ENCODE measurements at places on chromosomes 1 and 21.

GRCh38 chr1:169615803-169616202 lies 14.1 kb downstream of the SELP start:
- DNase-seq: no peak

DNA sequence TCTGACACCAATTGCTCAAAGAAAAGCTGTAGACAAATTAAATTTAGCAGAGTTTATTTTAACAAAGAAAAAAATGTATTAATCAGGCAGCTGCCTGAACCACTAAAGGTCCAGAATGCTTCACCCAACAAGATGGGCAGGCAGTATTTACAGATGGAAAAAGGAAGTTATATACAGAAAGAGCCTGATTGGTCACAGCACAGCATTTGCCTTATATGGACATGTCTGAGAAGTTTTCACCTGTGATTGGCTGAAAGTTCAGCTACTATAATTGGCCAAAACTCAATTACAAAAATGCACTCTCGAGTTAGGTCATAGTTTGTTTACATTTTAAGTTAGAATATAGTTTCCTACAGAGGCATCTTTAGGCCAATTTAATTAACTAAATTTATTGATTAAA lies 15.1 kb upstream of the FMO1 start:
- DNase-seq: no peak

GRCh38 chr1:21904704-21905520 lies 32.2 kb downstream of the HSPG2 start:
- no peak for DNase-seq

- DNase-seq: no peak
These were observed 79.7 kb upstream of the MAP10 start for GRCh38 chr1:232725305-232726047.

DNA sequence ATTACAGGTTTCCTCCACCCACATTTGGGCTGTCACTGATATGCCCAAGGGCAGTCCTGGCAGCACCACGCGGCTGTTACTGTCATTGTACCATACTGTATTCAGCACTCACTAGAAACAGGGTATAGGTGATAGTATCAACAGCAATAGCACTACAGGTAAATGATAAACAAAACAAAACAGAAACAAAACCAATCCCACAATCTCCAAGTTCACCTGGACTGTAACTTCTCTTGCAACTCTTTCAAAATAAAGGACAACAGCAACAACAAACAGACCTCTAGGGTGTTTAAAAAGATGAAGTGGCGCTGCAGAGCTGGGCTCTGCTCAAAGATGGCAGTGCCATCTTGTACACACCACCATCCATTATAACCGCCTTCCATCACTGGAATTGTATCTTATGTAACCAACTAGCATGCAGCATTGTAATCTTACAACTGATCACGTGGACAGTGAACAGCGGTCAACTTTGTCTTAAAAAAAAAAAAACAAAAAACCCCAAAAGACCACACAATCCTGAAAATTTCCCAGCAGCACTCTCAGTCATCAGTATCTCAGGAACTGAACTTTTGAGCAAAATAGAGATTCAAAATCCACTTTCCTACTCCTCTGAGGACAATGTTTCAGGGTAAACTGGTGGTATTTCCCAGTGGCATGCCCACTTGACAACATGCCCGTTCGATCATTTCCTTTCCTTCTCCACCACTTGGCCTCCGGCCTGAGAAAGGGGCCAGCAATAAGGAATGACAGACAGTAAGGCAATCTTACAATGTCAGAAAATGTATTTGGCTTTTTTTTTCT lies 3.8 kb downstream of the IRF2BP2 start:
- no peak for DNase-seq

GRCh38 chr1:12756273-12756672 lies 10.3 kb downstream of the CFAP107 start:
- no peak for DNase-seq

GRCh38 chr1:81712425-81712824 lies 88.3 kb upstream of the ADGRL2 start:
- no peak for DNase-seq

DNA sequence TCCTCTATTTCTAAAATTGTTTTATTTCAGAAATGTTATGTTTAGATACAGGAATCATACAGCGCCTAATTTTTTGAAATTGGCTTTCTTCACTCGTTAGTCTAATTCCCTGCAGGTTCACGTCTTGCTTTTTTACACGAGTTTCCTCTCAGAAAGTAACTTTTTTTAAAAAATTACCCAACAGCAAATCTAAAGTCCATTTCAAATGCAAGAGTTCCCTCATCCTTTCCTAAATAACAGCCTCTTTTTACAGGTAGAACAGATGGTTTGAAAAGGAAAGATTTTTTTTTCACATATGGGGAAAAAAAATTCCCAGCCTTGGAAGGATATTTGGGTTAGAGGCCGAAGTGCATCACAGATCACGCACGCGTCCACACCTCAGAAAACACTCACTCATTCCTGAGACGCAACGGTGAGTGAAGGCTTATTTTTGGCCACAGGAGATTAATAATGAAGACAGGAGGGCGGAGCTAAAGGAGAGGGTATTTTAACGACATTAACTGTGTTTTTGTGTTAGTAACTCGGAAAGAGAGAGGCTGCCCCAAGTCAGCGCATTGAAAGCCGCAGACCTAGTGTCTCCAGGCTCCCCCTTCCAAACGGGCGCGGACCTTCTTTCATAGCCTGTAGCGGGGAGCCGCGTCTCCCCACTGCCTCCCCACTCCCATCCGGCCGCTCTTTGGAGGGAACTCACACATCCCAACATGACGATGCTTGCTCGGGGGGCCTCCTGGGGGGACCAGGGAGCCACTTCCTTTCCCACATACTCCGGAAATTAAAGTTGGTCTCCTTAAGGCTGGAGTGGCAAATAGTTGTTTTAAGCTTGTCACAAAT lies 969 bp upstream of the RIPK4 start:
- no peak for DNase-seq

GRCh38 chr1:226128487-226129075 lies 58.0 kb downstream of the ACBD3 start:
- DNase-seq: no peak

DNA sequence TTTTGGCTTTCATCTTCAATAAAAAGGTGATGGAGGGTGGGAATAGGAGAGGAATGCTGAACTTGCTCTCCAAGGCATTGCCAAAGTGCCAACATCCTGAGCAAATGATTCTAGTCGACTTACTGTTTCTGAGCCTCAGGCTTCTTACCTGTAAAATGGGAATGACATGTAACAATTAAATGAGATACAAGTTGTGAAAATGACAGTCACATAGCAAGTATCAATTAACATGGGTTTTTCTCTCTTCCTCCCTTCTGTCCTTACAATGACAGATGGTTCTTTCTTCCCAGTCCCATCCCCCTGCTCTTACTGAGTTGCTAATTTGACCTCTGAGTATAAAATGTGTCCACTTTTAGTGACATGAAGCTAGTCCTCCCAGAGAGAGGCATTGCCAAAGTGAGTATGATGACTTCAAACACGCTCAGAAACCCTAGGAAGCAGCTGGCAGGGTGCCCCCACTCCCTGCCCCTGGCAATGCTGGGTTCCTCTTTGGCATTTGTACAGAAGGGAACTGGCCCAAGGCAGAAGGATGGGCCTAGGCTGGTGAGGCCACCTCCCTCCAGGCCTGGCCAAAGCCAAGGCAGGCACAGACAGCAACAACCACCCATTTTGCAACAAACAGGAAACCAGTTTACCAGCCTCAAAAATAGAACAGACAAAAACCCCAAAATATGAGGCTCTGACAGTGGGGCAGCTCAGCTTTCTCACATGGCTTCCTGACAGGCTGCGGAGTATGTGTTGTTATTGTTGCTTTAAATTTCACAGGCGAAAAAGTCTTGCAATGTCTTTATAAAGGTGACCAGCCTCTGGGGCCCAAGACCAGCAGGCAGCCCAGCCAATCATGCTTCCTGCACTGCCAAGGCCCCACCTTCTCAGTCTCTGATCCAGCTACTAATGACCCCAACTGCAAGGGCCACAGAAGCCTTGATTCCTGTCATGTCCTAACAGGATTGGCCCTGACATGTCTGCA lies 115.9 kb downstream of the HIVEP3 start:
- DNase-seq: no peak

DNA sequence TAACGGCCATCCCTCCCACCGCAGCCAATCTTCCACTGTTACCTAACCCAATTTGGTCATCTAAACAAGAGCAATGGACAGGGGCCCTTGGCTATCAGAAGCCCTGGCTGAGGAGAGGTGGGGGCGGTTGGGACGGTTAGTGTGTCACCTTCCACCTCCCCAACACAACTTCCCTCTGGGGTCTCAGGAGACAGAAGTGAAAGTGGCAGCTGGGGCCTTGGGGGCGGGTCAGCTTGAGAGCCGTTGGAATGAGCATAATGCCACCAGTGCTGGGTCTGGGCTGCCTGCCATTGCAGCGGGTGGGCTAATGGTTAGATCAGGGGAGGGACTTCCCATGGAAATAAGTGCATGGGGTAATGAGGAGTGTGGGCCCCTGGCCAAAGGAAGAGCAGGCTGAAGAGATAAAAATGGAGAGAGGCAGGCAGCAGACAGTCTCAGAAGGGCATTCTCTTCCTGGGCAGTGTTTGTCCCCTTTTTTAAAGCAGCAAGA lies 7.9 kb downstream of the MEF2D start:
- DNase-seq: no peak

- DNase-seq: no peak
These were observed 5.9 kb downstream of the NBPF1 start for GRCh38 chr1:16607433-16607851.

- DNase-seq: no peak
These were observed 186.2 kb downstream of the C1orf94 start for GRCh38 chr1:34362949-34363348.

DNA sequence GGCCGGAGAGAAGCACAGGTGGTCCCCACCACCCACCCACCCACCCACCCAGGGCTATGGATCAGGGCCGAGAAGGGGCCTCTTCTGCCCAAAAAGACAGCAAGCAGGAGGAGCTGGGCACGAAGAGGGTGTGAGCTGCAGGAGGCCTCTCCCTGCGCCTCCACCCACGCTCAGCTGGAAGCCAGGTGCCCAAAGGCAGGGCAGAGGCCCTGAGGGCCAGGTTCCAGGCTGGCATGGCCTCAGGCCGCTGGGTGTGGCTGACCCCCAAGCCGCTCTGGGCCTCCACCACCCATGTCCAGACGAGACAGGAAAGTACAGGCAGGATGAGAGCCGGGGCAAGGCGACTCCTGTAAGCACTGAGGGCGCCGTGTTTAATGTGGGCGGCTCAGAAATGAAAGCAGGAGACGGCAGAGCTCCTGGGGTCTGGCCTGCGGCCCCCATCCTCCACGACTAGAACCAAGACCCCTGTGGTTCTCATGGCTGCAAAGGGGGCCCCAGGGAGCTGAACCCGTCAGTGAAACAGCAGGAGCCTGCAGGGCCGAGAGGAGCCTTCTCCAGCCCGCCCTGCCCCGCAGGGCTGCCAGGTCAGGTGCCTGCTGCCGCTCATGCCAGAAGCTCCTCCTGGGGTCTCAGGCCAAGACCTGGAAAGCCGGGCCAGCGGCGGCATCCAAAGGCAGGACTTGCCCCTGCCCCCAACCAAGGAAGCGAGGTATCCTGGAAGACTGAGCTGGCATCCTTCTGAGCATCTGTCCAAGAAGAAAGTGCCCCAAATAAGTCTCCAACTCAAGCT lies 56.0 kb downstream of the MEGF6 start:
- no peak for DNase-seq

- DNase-seq: no peak
These were observed 41.2 kb upstream of the RGS8 start for GRCh38 chr1:182725259-182726255.
